Activated CD8-positive, alpha-beta memory T cell treated with anti-CD3 and anti-CD28 coated beads, Interleukin-2, amount 10 ng/mL, durations not matched to agents 7 days and 5 days (primary cell): ENCODE measurements at places on chromosomes 7 and 10. TPM values are rescaled to one million over a fixed set of nuclear protein-coding genes. Genes with fewer than 3 reads are reported as not detected.

The EVX1 gene
- not detected for total RNA-seq

The MMD2 gene
- total RNA-seq = not detected

DNA sequence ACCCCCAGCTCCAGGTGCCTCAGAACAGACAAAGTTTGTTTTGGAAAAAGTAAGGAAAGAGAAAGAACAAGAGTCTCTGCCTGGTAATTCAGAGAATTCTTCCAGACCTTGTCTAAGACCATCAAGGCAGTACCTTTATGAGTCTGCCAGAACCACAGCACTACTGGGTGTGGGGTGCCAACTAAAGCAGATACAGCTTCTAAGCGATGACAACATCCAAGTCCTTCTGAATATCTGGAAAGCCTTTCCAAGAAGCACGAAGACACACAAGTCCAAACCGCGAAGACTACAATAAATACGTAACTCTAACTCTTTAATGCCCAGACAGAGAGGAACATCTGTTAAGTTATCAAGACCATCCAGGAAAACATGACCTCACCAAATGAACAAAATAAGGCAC is 94.3 kb downstream of the SIRT1 start:
- DNase-seq = no peak

- no peak for DNase-seq
Observed at GRCh38 chr7:78370936-78371335, 572.4 kb downstream of the PHTF2 start.

- no peak for DNase-seq
Observed at GRCh38 chr10:125592897-125593296, 90.1 kb downstream of the TEX36 start.

GRCh38 chr10:120105001-120105400 is 212.5 kb downstream of the SEC23IP start:
- DNase-seq = no peak

- DNase-seq = no peak
Observed at GRCh38 chr10:32374605-32375004, 27.6 kb upstream of the EPC1 start.

DNA sequence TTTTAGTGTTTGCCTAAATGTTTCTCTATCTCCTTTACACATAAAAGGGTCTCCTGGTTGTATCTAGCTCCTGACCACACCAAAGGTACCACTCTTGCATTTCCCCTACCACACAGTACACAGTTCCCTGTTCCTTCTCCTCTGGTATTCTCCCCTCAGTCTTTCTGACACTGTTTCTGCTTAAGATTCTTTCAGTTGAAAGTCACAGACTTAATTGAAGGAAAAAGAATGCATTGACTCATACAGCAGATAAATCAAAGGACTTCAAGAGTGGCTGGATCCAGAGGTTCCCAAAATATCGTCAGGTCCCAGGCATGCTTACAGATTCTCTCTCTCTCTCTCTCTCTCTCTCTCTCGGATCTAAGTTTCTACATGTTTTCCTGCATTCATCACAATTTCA is 185.6 kb upstream of the LRGUK start:
- no peak for DNase-seq

DNA sequence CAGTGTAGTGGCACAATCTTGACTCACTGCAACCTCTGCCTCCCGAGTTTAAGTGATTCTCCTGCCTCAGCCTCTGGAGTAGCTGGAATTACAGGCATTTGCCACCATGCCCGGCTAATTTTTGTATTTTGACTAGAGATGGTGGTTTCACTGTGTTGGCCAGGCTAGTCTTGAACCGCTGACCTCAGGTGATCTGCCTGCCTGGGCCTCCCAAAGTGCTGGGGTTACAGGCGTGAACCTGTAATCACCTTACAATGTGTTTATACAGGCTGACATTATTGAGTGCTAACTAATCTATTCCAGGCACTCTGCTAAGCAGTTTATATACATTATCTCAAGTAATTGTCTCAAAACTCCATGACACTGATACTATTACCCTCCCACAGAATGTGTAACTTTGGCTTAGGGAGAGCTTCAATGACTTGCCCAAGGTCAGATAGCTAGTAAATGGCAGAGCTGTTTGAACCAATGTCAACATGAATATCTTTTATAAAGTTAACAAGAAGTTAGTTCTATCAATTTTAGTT is 36.8 kb downstream of the KIFBP start:
- no peak for DNase-seq

GRCh38 chr10:44233561-44234482 is 151.1 kb downstream of the CXCL12 start:
- no peak for DNase-seq

DNA sequence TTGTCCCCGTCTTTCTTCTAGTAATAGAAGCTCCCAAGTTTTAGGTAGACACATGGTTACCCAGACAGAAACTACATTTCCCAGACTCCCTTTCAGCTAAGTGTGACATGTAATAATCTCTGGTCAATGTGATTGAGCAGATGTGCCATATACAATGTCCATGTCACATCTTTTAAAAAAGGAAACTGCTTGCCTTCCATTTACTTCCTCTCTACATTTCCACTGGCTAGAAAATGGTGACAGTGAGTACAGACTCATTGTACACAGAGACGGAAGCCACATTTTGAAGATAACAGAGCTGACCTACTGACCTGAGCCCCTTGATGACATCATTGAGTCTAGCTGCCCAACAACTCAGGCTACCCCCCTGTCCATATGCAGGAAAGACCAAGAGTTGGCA is 21.3 kb downstream of the ZC3HAV1 start:
- DNase-seq = no peak

The PIK3CG gene
- total RNA-seq = 50.5 TPM

The CUBN gene
- total RNA-seq = 1.1 TPM

The NACAD gene
- 0.09 TPM for total RNA-seq

GRCh38 chr10:76459016-76459730 is 1027.7 kb downstream of the LRMDA start:
- DNase-seq = no peak

The IRF5 gene
- 16.5 TPM for total RNA-seq

GRCh38 chr10:88383276-88383675 is 199.8 kb downstream of the RNLS start:
- DNase-seq = no peak

- DNase-seq = no peak
Observed at GRCh38 chr10:6866757-6867156, 286.7 kb upstream of the PRKCQ start.

GRCh38 chr7:47521816-47522561 is 59.9 kb downstream of the TNS3 start:
- no peak for DNase-seq

DNA sequence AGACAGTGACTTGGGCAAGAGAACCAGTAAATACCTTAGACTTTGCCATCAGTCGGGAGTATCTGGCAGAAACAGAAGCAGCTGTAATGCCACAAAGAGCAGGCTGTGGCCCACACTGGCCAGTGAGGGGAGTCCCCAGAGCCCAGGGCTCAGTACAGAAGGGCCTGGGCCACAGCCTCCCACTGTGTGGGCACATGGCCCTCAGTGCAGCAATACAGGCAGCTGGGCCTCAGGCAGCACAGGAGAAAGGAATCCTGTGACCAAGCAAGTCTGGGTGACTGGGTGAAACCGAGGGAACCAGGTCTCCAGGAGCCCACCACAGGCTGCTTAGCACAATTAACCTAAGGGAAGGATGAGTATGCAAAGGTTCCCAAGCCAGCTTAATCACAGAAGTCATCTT is 14.0 kb downstream of the WDR91 start:
- DNase-seq = no peak

GRCh38 chr10:110500515-110500905 is 2.8 kb downstream of the DUSP5 start:
- no peak for DNase-seq

GRCh38 chr7:2256306-2257045 is 14.4 kb downstream of the NUDT1 start:
- DNase-seq = no peak

- no peak for DNase-seq
Observed at GRCh38 chr10:127216786-127217185, 20.4 kb upstream of the INSYN2A start.

DNA sequence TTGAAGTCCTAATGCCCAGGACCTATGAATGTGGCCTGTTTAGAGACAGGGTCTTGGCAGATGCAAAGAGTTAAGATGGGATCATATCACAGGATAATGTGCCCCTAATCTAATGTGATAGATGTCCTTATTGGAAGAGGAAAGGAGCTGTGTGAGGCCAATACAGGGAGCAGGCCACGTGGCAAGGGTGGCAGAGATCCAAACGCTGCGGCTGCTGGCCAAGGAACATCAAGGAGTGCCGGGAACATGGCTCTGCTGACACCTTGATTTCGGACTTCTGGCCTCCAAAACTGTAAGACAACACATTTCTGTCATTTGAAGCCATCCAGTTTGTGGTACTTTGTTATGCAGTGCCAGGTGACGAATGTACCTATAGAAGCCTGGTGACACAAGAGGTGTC is 37.7 kb upstream of the EZH2 start:
- no peak for DNase-seq

- DNase-seq = no peak
Observed at GRCh38 chr7:55063633-55064032, 44.8 kb downstream of the EGFR start.

DNA sequence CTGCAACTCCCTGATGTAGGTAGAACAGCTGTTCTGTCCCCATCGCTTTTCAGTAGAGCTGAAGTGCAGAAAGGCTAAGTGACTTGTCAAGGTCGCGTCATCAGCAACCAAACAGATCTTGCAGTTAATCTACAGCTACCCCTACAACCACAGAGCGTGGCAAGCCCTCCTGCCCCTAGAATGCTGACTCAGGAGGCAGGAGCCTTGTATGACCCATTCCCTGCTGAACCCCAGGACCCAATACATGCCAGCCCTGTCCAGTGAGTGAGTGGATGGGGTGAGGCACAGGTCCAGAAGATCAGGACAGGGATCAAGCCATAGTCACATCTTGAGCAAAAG is 26.6 kb upstream of the GJD4 start:
- DNase-seq = no peak

GRCh38 chr7:24025094-24025493 is 258.9 kb upstream of the NPY start:
- DNase-seq = no peak

DNA sequence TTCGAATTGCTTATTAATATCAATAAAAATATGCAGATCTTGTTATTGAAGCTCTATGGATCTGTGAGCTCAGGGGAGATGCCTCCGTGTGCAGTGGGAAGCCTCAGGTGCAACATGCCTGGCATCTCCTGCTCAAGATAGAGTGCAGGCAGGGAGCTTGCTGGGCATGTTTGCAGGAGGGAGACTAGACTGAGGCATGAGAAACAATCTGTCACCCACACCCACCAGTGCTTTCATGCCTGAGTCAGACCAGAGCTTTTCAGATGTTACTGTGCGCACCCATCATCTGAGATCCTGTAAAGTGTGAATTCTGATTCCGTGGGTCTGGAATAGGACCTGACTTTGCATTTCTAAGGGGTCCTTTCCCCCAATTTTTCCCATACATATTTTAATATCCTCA is 62.0 kb downstream of the ZNF33B start:
- no peak for DNase-seq

DNA sequence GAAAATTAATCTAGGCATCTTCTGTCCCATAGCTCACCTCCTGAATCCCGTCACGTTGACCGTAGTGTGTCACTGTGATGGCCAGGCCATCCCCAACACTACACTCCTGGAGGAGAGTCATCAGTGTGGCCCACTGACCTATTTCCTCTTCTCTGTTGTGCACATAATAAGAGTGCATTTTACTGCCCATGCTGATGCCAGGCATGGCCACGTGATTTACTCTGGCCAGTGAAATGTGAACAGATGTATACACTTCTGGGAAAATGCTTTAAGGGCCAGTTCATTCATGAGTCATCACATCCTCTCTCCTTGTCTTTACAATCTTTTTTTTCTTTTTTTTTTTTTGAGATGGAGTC is 101.9 kb upstream of the PIP4K2A start:
- DNase-seq = no peak
